ENCODE measurements at places on chromosomes 7 and 10. TPM values are rescaled to one million over a fixed set of nuclear protein-coding genes. Genes with fewer than 3 reads are reported as not detected.

NODAL gene
- not detected for total RNA-seq

EPHA1 gene
- total RNA-seq = 0.16 TPM

AEBP1 gene
- total RNA-seq = 65.0 TPM

MYOF gene
- 24.3 TPM for total RNA-seq

LIPM gene
- total RNA-seq = not detected

KCND2 gene
- total RNA-seq = 0.21 TPM

VGF gene
- total RNA-seq = not detected

SPDYE11 gene
- total RNA-seq = not detected

CHST12 gene
- 18.4 TPM for total RNA-seq

STN1 gene
- total RNA-seq = 28.5 TPM

LBX1 gene
- total RNA-seq = not detected

ZSCAN21 gene
- total RNA-seq = 8.4 TPM

PTF1A gene
- total RNA-seq = not detected

ZNF37A gene
- total RNA-seq = 8.1 TPM

PNLIP gene
- not detected for total RNA-seq

TMEM196 gene
- total RNA-seq = not detected

LGI1 gene
- not detected for total RNA-seq

ATG9B gene
- 0.32 TPM for total RNA-seq

LRRN3 gene
- total RNA-seq = 49.9 TPM

ANXA7 gene
- 97.0 TPM for total RNA-seq

MORN4 gene
- 8.3 TPM for total RNA-seq

Data from left cardiac atrium (tissue), 4 donors.